ENCODE measurements at places on chromosomes 5 and 9.

DNA sequence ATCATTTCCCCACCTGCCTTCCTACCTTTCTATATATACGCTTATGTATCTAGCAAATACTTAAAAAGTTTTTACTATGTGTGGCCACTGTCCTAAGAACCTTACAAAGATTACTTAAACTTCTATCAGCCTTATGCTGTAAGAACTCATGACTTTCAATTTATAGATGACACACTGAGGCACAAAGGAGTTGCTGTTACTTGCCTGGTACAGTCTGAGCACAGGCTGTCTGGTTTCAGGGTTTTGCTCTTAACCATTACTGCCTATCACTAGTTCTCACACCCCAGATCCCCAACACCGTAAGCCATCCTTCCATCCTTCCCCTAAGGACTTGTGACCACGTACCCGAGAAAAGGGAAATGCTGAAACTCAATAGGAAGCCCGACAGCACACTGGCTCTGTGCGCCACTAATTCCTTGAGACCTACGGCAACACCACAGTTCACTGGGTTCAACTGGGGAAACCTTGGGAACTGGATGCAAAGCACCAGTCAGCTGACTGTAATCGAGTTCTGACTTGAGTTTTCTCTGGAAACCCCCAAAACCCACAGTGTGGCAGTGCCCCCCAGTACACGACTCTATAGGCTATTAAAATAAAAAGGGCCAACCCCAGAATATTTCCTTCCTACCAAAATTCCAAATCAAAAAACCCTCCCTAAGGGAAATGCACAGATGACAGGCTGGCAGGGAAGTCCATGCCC, 56.0 kb downstream of the AUH start:
- DNase-seq, result no peak

GRCh38 chr9:130110166-130110565, 56.5 kb downstream of the GPR107 start:
- no peak for DNase-seq

- DNase-seq, result no peak
Measured at GRCh38 chr9:1002678-1003077, 26.2 kb downstream of the DMRT3 start.

- DNase-seq, result no peak
Measured at GRCh38 chr9:20030221-20030620, 241.4 kb upstream of the SLC24A2 start.

- DNase-seq, result no peak
Measured at GRCh38 chr5:172086194-172086975, 79.9 kb upstream of the FBXW11 start.

DNA sequence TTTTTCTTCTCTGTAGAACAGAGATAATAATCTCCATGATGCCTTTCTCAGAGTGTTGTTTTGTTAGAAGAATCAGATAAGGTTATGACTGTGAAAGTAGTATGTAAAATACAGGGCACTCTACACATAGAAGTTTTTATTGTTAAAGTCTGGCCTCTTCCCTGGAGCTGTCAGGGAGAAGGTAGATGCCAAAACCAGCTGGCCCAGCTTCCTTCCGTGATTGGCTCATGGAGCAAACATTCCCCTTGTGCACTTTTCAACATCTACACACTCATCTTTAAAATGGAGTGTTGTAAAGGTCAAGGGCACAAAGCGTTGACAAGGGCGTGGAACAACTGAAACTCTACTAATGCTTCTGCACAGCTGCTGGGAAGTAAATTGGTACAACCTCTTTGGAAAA, 7.4 kb upstream of the RNF183 start:
- no peak for DNase-seq

GRCh38 chr9:78393340-78393739, 96.4 kb downstream of the PSAT1 start:
- no peak for DNase-seq

DNA sequence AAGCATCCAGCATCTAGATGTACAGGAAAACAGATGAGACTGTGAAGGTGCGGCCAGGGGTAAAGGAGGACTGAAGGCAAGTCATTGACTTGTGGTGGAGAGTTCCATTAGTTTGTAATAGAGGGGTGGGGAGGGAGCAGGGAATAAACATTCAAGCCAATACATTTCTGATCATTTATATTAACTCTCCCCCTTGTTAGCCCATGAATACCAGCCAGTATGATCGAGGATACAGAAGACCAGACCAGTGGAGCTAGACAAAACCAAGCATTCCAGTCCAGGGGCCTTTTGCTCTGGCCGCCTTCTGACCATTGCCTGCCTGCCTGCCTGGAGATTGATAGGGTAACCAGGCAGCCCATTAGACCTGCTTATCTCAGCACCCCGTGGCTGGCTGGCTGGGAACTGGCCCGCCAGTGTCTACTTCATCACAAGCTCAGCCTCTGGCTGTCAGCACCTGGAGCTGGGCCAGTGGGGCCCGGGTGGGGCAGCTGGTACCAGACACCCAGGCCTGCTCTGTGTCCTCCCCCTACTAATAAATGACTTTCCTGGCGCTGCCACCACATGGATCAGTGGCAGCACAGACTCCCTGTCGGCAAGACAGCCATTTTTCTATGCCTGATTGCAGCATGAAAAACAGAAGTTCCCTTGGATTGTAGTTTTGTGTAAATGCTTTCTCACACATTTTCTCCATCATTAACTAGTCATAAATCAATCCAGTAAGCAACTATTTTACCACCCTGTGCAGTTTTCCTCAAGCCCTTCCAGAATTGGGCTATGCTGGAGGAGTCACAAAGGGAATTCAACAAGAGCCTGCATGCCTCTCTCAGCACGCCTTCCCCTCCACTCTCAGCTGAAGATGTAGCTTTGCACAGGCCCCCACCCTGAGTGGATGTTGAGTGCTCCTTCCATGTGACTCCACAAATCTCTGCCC, 181.3 kb downstream of the SNCAIP start:
- peak; percentile 38 for DNase-seq

DNA sequence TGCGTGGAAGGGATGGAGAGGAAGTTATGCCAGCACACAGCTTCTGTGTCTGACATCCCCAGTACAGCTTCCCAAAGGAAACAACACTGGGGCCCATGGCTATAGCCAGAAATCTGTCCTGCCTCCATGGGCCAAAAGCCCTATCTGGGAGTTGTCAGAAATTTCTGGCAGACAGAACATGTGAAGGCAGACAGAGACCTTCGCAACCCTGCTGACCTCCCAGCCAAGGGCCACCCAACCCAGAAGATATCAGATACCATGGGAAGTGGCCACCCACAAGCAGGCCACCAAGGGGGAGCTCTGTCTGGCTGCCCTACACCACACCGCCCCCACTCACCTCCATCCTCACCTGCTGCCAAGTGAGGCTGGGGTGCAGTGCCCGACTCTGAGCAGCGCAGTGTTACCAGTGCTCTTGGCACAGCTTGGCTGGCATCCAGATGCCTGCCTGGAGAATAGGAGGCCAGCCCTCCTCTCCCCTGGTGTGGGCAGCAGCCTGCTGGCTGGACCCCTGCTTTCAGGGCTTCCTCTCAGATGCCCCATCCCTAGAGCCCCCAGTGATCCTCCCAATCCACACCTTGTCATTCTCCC, 61.6 kb upstream of the NEURL1B start:
- DNase-seq, result no peak

DNA sequence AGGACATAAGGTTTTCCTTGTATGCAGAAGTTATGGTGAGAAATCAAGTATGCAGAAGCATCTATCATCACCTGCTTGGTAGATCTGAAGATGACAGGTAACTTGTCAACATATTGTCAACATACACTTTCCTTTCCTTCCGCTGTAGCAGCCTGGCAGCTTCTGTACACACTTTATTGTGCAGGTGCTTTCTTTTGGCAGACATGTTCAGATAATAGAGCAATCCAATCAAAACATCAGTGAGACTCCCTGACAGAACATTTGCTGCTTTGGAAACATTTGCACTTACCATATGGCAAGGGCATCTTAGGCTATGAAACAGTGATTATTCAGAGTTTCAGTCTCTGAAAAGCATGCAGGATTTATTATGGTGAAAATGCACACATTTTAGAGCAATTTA, 161.1 kb upstream of the CDH12 start:
- DNase-seq, result no peak

GRCh38 chr9:23615569-23615968, 210.5 kb downstream of the ELAVL2 start:
- DNase-seq, result no peak

GRCh38 chr9:88646539-88647300, 111.7 kb downstream of the NXNL2 start:
- no peak for DNase-seq
